ENCODE measurements at places on chromosomes 13 and 19. TPM values are rescaled to one million over a fixed set of nuclear protein-coding genes. Genes with fewer than 3 reads are reported as not detected.

Gene ZNF581
- total RNA-seq: 40.1 TPM

Gene BEST2
- total RNA-seq: not detected

Gene TMEM145
- 0.83 TPM for total RNA-seq

Gene HSD17B14
- total RNA-seq: 7.7 TPM

Gene KLF1
- total RNA-seq: under 0.01 TPM

Gene HS6ST3
- total RNA-seq: not detected

Gene NECTIN2
- 70.7 TPM for total RNA-seq

Gene ZNF681
- total RNA-seq: 0.66 TPM

Gene RCBTB1
- total RNA-seq: 42.6 TPM

Gene LILRA1
- total RNA-seq: not detected

Measured in fibroblast of lung (primary cell).